ENCODE measurements at places on chromosomes 1 and 21.

DNA sequence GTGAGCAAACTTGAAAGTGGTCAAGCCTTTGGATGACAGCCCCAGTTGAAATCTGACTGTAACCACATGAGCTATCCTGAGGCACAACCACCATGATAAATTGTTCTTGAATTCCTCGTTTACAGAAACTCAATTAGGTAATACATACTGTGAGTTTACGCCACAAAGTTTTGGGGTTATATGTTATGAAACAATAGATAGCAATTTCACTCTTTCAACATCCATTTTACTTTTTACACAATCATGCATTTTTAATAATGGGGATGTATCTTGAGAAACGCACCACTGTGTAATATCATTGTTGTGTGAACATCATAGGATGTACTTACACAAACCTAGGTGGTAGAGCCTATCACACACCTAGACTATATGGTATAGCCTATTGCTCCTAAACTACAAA is 35.4 kb downstream of the OR2C3 start:
- no peak for DNase-seq

GRCh38 chr1:213987422-213987926 is 299 bp upstream of the PROX1 start:
- no peak for DNase-seq

DNA sequence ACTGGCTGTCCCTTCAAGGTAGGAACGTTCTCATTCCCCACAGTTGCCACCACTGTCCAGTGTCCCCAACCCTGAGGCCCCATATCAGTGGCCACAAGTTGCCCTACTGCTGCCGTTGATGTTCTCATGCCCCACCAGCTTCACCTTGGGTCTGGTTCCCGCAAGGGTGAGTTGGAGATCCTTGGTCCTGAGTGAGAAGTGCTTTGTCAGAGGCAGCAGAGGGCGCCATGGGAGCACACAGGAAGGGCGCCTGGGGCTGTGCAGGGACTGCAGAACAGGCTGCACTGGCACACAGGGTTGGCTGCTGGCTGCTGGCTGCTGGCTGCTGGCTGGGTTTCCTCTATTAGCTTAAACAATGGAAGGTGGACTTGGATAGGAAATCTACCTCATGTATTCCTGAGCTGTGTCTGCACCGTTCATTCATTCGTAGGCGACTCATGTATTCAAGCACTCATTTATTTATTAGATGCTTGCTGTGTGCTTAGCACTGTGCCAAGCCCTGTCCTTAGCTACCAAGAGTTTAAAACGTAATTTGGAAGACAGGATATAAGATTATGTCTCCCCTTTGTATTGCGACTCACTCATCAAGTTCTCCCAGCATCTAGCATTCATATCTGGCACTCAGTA is 2.1 kb upstream of the S100A9 start:
- DNase-seq, result peak; percentile 63

- DNase-seq, result no peak
These were observed at the start of gene LRRC3 for GRCh38 chr21:44454747-44455523. Gene LRRC3 (plus strand): TSS chr21:44455510. CDS start chr21:44456645, 1,135 bp downstream.

GRCh38 chr1:23793018-23793781 is 2.3 kb downstream of the LYPLA2 start:
- DNase-seq, result no peak

- DNase-seq, result no peak
These were observed 153.9 kb upstream of the IRF2BP2 start for GRCh38 chr1:234763910-234764309.
